ENCODE measurements at places on chromosomes 7 and 10.

DNA sequence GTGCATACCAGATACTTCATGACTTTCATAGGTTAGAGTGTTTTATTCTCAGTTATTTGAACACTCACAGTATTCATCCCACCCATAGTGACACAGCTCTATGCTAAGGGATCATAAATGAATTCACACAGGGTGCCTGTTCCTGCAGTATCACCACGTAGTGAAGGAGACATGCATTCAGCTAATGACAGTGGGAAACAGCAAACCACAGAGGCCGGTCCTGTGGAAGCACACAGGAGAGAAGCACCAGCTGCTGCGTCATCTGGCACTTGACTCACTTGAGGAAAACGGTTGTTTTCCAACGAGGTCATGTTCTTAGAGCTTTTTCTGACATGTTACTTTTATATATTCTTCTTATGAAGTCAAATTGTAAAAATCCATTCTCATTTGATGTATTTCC is 73.0 kb downstream of the UBE3C start:
- DNase-seq, result no peak

- DNase-seq, result no peak
Observed at GRCh38 chr7:106720641-106721040, 59.7 kb upstream of the CCDC71L start.

DNA sequence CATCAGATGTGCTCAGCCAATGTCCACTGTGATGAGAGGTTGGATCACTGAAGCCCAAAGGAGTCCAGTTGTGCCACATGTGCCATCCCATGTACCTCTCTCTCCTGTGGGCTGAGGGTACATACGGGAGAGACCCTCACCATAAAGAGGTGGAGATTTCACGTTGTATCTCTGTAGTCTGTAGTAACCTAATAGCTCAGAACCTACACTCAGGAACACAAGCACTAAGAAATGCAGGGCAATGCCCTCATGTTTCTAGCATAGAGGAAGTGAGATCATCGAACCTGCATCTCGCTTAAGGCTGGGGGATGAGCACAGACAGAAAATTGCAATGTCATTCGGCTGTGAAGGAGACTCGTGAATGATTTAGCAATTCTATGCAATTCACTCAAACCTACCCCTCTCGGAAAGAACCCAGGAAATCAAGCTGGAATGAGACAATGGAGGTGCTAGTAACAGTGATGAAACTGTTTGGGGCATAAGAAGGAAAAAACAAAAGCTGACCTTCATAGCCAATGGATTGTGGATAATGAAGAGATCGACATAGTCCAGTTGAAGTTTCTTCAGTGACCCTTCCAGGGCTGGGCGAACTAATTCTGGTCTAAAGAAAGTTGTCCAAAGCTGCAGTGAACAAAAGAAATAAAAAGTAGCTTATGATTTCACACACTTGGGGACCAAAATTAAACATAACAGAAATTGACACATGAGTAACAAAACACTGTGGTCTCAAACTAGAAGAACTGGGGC is 80.3 kb upstream of the UCN3 start:
- DNase-seq, result no peak

- DNase-seq, result no peak
Observed at GRCh38 chr7:17690030-17690429, 250.3 kb downstream of the SNX13 start.

- DNase-seq, result no peak
Observed at GRCh38 chr10:124704428-124705380, 39.5 kb downstream of the FAM53B start.

DNA sequence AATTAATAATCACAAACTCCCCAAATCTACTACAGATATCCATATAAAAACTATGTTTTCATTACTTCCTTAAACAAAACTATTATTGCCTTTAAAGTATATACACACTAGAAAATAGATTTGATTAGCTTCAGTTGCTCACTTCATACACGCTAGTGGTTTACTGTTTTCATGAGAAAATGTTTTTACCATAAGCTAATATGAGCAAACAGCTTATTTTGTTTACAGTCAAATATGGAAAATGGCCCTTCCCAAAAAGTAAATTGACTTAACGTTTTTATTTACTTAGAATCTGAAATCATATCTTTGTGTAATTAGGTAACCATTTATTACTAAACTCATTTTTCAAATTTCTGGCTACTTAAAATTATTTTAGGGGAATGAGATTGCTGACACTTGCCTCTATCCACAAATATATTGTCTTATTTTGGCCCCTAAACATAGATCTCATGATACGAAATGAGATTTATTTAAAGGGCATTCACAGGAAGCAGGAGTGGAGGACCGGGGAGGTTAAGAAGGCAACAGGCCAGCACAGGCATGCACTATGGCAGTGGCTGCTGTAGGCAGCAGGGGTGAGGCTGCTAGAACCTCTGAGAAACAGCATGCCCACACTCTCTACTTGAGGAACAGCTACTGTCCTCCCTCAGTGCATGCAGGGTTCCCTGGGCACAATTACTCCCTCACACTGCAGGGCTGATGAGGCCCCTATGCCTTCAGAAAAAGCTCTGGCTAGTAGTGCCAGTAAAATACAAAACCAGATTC is 29.6 kb upstream of the SOSTDC1 start:
- DNase-seq, result no peak

- no peak for DNase-seq
Observed at GRCh38 chr7:77209479-77210139, 10.0 kb upstream of the FGL2 start.

DNA sequence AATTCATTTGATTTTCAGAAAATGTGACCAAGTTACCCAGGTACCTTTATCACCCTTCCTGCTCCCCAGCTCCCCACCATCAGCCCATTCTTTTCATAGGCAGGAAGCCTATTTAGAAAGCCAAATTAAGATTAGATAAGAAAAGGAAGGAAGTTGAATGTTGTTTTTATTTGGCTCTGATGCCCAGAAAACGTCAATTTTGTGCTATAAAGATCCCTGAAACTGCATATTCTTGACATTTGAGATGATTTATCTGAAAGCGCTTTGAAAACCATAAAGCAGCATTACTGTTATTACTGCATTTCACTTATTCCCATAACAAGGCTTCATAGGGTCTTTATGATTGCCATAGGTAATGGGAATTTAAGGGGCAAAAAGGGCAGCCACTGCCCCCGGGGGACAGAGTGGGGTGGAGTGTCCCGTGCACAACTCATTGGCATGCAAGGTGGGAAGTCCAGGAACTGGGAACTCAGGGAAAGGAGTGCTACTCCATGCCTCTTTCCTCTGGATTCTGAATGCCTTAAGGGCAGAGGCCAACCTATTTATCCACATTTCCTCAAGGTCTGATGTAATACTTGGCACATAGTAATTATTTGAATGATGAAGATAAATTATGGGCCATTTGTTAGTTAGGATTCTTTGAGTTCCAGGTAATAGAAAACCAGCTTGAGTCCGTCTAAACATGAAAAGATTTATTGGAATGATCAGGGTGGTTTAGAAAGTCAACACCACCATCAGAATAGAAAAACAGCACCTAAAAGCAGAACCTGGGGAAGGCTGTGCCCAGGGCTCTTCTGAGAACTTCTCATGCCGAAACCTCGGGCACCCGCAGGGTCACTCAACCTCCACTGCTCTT is 100.6 kb upstream of the ELMO1 start:
- DNase-seq, result no peak

DNA sequence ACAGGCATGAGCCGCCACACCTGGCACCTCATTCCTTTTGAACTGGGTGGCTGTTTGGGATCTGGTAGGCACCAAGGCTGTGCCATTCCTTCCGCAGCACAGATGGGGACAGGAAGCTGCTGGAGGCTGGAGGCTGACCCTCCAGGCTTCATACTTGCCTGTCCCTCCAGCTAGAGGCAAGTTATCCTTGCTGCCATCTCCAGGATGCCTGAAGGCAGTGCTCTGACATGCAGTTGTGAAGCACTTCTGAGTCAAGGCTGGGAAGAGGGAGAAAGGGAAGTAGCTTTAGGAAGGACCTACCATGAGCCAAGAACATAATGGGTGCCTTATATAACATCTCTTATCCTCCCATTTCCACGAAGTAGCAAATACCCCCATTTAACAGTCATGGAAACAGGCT is 9.5 kb downstream of the MARVELD1 start:
- peak; percentile 34 for DNase-seq

- no peak for DNase-seq
Observed at GRCh38 chr10:71103961-71104360, 108.4 kb upstream of the UNC5B start.

- DNase-seq, result no peak
Observed at GRCh38 chr7:147079083-147079482, 962.5 kb downstream of the CNTNAP2 start.

DNA sequence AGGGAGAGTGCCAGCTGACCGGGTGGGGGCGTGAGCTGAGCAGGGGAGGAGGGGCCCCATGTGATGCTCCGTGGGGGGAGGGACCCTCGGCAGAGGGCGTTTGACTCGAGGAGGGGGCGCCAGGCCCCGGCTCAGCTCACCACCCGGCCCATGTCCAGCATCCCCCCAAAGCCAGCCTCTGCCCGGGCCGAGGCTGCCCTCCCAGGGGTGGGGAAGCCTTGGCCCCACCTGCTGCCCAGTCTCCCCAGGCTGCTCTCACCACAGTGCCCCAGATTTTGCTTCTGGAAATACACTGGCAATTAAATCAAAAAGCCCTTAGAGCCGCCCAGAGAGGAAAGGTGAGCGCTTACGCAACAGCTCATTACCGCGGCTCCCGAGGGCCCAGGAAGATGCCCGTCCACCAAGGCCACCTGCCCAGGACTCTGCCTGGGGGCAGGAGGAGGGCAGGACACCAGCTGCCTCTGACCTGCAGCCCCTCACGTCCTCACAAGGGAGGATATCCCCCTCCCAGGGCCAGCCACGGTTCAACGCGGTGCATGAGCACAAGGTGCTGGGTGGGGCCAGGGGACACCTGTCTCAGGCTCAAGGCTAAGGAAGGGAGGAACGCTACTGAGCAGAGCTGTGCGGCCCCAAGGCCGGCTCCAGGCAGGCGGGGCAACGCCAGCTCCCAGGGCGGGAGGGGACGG is 70.0 kb upstream of the INPP5A start:
- DNase-seq, result no peak

DNA sequence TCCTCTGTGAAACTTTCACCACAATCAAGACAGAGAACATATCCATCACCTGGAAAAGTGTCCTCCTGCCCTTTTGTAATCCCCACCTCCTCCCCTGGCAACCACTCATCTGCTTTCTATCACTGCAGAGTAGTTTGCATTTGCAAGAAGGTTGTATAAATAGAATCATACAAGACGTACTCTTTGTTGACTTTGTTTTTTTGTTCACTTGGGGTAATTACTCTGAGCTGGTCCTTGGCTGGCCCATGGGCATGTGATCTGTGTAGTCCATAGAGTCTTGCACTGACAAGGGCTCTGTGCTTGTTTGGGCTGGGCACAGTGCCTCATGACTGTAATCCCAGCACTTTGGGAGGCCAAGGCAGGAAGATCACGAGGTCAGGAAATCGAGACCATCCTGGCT is 7.8 kb upstream of the HACD1 start:
- DNase-seq, result no peak

DNA sequence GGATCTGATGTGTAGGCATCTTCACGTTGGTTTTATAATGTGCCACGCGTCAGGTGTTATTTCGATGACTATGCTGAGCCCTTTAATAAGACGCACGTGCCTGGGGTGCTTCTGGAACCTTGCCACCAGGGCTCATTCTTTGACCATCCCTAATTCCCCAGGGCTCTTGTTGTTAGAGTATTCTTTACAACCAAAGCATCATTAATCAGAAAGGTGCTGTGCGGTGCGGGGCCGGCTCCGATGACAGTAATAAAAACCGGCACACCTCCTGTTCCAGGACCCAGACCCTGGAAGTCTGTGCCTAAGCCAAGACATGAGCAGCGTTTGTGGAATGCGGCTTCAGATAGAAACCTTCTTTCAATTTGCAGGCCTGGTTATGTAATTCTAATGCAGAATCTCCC is 58.4 kb downstream of the MGMT start:
- no peak for DNase-seq

DNA sequence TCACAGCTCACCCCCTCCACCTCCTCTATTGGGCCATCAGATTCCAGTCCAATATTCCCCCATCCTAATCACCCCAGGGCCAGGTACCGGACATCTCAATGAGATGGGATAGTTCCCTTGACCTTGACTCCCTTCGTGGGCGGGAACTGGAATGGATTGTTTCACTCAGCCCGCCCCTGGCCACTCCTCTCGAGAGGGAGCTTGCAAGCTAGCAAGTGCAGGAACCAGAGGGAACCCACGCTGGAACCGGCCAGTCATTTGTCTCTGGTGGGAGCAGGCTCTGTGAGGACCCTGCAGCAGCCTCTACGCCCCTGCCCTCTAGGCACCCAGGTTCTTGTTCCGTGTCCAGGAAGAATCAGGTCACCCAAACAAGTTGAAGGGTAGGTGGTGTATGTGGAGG is 11.0 kb upstream of the RADIL start:
- no peak for DNase-seq

DNA sequence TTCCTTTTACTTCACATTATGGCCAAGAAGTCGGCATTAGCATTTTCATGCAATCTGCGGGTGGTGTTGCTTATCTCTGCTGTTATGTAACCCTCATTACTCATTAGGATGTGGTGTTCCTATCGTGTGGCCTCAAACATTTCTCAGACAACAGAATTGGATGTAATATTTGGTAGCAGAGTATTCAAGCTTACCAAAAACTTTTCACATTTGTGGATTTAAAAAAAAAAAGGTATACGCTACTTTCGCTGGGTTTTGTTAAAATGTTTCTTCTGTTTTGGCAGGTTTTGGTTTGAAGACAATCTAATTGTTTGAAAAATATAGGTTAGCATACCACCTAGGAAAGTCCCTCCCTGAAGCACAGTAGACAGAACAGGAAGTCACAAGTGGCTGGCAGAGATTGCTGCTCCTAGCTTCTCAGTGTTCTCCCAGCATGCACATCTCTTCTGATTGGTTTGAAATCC is 128.8 kb downstream of the GATA3 start:
- DNase-seq, result no peak

GRCh38 chr7:25454020-25454419 is 225.7 kb upstream of the NPVF start:
- no peak for DNase-seq

DNA sequence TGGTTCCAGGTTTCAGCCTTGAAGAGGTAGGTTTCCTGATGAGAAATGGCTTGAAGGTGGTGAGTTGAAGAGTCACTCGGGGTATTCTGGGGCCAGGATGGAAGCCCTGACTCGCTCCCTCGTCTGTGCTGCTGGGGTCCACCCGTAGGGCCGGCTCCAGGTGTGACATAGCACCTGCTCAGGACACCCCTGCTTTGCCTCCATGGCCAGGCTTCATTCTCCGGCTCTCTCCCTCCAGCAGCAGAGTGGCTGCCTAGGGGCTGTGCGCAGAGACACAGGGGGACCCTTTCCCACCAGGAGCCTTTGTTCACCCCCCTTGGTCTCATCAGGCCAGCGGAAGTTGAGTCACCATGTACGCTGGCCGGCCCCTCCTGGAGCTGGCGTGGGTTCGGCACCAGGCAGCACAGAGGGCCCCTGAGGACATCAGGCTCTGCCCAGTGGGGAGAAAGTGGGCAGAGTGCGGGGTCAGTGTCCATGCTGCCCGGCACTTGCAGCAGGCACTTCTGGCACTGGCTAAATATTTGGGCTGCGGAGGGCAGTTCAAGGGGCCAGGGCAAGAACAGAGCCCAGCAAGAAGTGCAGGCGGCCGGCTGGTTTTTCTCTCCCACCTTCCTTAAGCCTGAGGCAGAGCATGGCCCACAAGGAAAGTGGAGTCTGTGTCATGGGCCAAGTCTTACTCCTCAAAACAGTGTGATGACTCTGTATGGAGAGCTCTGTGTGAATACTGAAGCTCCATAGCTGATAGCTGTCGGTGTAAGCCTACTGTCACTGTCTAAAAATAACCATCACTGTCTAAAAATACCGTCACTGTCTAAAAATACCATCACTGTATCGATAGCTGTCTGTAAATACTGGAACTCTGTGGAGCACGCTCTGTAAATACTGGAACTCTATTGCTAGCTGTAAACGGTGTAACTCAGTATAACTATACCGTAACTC is 3.7 kb upstream of the PRKAR1B start:
- DNase-seq, result peak; percentile 35
